ENCODE measurements at places on chromosomes 4 and X. TPM values are rescaled to one million over a fixed set of nuclear protein-coding genes. Genes with fewer than 3 reads are reported as not detected.

TGIF2LX gene
- total RNA-seq = not detected

CT45A3 gene
- total RNA-seq = not detected

ASMTL gene
- 51.8 TPM for total RNA-seq

SPANXN4 gene
- total RNA-seq = not detected

GPRIN3 gene
- 0.71 TPM for total RNA-seq

USP17L20 gene
- total RNA-seq = not detected

ARHGEF38 gene
- total RNA-seq = not detected

TMEM31 gene
- not detected for total RNA-seq

GRXCR1 gene
- not detected for total RNA-seq

KCND1 gene
- 0.24 TPM for total RNA-seq

TMEM175 gene
- total RNA-seq = 11.1 TPM

UGT2A1 gene
- not detected for total RNA-seq

SSX2 gene
- total RNA-seq = 0.32 TPM

GJB1 gene
- not detected for total RNA-seq

SPON2 gene
- total RNA-seq = not detected

PRR27 gene
- total RNA-seq = not detected

PARM1 gene
- total RNA-seq = 0.10 TPM

NAP1L2 gene
- total RNA-seq = 2.6 TPM

PAGE1 gene
- total RNA-seq = not detected

CD40LG gene
- total RNA-seq = not detected

All from Caki2 (cell line).